ENCODE measurements at places on chromosomes 1 and 21. TPM values are rescaled to one million over a fixed set of nuclear protein-coding genes. Genes with fewer than 3 reads are reported as not detected.

- no peak for DNase-seq
Observed at GRCh38 chr1:9249534-9250410, 15.2 kb downstream of the H6PD start.

DNA sequence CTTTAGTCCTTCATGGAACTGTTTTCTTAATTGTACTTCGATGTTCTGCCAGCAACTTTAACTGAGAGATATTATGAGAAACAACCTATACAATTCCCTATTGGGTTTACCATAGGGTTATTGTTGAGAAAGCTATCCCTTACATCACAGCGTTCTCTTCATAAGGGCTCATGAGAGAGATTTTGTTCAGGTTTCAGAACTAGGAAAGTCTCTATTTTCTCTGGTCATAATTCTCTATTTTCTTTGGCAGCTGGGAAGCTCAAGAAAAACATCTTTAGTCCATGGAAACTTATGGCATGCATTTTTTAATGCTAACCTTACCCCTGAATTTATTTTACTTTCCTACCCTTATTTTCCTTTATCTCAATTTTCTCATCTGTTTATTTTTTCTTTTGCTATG is 38.2 kb downstream of the NMNAT2 start:
- no peak for DNase-seq

GRCh38 chr1:30662291-30662840 is 61.0 kb downstream of the MATN1 start:
- peak; percentile 29 for DNase-seq

- no peak for DNase-seq
Observed at GRCh38 chr1:33036051-33036525, 595 bp downstream of the AK2 start.

GRCh38 chr1:152159144-152159543 is at the start of gene RPTN:
RPTN (minus strand) TSS chr1:152159228; CDS start chr1:152157889, 1,339 bp downstream.
- no peak for DNase-seq

- no peak for DNase-seq
Observed at GRCh38 chr1:106978477-106979322, 77.8 kb upstream of the PRMT6 start.

The C1QC gene
- total RNA-seq: 124 TPM

GRCh38 chr1:241411056-241411775 is 54.2 kb upstream of the RGS7 start:
- DNase-seq: no peak

GRCh38 chr1:45026446-45026845 is 14.4 kb downstream of the UROD start:
- DNase-seq: no peak

The CLIC4 gene
- 848 TPM for total RNA-seq

- DNase-seq: no peak
Observed at GRCh38 chr1:218872026-218872425, 301.7 kb upstream of the LYPLAL1 start.

The NPHS2 gene
- not detected for total RNA-seq

- peak; percentile 91 for DNase-seq
Observed at GRCh38 chr1:68111519-68112436, 61.4 kb upstream of the DIRAS3 start.

DNA sequence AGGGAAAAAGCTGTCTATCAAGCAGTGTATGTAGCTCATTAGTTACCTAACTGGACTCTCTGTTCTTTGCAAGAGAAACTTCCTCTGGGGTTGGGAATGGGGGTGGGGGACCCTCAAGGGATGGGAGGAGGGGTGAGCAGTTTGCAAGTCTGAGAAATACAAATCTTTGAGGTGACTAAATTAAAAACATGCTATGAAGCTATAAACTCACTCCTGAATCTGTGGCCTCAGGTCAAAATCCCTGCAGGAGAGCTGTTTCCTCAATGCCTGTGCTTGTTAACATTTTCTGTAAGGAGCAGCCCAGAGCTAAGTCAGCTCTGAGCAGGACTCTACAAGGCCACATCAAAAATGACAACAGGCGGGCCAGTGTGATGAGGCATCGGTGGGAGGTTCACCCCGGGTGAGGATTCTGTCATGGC is 32.8 kb upstream of the PTPRC start:
- DNase-seq: no peak

- DNase-seq: no peak
Observed at GRCh38 chr1:78045926-78046778, at the start of gene GIPC2. GIPC2 (plus strand) TSS chr1:78045966; CDS start chr1:78046095, 129 bp downstream.
